ENCODE measurements at places on chromosomes 4 and X.

GRCh38 chr4:146790515-146790914 is 151.8 kb downstream of the POU4F2 start:
- no peak for DNase-seq

DNA sequence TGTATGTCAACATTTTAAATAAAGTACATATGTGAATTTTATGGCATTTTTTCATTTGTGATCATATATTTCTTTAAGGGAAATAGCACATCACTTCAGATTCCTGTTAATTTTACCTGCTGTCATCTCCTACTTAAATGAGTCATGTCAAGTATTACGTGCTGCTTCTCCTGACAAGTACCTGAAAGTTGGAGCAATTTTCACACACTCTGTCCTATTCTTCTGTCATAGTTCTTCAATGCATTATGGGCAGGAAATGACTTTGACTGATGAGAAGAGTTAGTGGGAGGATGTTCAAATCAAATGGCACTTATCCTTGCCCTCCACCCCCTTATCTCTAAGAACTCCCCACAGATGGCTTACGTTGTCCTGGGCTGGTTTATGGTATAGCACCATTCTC is 64.2 kb upstream of the SYTL5 start:
- DNase-seq: no peak

GRCh38 chr4:39326468-39326977 is 39.6 kb downstream of the RFC1 start:
- DNase-seq: no peak

GRCh38 chrX:29242856-29243255 is 655.6 kb downstream of the IL1RAPL1 start:
- DNase-seq: no peak

DNA sequence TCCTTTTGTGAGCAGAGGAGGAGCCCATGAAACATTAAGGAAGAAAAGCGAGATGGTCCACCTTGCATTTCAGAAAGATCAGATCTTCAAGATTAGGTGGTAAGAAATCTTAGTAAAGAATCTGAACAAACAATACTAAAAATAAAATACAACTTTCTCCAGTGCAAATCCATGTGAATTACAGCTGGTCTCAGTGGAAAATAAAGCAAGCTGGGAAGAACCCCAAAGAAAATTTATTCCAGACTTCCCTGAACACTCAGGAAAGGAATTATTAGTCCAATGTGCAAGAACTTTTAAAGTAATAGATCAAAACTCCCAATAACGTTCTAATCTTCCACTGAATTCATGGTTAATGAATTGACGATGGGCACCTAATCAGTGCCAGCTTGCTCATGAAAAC is 37.3 kb upstream of the C1QTNF7 start:
- DNase-seq: no peak

DNA sequence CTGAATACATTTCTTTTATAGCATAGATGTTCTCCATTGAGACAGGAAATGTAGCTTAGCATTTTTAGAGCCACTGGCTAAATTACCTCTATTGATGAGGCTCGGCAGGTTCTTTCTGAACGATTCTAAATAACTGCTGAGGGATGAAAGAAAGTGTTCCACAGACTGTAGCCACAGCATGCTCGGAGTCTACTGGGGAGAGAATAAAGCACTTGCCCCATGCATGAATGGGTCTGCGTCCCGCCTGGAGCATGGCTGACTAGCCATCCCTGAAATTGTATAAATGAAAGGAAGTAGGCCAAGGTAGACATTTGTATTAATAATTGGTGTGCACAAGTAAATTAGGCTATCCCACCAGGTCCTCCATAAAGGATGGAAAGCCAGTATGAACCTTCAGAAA is 269.8 kb downstream of the COL25A1 start:
- DNase-seq: no peak

GRCh38 chr4:18442957-18443356 is 421.4 kb upstream of the LCORL start:
- no peak for DNase-seq

DNA sequence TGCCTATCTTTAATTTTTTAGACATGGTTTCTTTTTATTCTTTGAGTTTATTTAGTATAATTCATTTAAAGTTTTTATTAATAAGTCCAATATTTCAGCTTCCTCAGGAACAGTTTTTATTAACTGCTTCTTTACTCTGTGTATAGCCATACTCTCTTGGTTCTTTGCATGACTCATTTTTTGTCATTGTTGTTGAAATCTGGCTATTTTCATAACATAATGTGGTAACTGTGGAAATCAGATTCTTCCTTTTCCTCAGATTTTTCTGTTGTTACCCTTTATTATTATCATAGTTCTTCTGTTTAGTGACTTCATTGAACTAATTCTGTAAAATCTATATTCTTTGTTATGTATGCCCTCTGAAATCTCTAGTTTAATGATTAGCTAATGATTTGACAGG is 124.9 kb upstream of the CYSLTR1 start:
- no peak for DNase-seq

- DNase-seq: no peak
Measured at GRCh38 chr4:154944996-154945395, 163.9 kb downstream of the RBM46 start.

DNA sequence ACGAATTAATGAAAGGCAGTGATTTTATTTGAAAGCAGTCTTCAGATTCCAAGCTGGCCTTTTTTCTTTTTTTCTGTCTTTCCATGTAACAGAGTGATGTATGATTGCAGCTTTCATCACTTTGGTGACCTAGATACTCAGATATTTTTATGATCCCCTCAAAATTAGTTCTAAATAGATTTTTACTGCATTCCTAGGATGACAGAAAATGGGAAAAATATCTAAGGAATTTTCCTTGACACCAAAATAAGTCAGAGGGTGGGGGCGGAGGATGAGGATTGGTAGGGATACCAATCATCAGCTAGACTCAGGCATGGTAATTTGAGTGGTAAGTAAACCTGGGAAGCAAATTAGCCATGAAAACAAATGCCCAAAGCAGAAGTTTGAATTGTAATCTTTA is 11.9 kb upstream of the HMGB2 start:
- DNase-seq: no peak

- no peak for DNase-seq
Measured at GRCh38 chr4:185598846-185599552, 63.7 kb upstream of the PDLIM3 start.

GRCh38 chr4:169987327-169988228 is 38.6 kb downstream of the MFAP3L start:
- DNase-seq: no peak

- no peak for DNase-seq
Measured at GRCh38 chr4:8274765-8275547, 5.4 kb downstream of the HTRA3 start.

DNA sequence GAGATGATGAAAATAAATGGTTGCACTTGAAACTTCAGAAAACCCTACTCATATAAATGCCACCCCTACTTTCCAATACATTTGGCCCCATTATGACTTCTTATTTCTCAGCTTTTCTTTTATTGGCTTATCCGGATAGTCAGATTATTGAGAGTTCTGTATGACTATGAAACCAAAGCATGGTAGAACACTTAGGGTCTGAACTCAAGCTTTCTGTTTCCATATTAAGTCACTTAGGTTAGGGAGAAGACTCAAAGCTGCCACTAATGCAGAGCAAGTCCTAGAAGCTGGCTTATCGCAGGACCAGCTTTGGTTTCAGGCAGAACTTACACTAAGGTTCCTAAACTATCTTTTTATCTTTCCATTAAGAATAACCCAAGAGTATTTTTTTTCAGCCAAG is 229.9 kb upstream of the CPEB2 start:
- DNase-seq: no peak

GRCh38 chr4:38563707-38564495 is 100.1 kb upstream of the KLF3 start:
- DNase-seq: no peak
